IMR-90 (cell line): ENCODE measurements at places on chromosomes 5 and 9.

DNA sequence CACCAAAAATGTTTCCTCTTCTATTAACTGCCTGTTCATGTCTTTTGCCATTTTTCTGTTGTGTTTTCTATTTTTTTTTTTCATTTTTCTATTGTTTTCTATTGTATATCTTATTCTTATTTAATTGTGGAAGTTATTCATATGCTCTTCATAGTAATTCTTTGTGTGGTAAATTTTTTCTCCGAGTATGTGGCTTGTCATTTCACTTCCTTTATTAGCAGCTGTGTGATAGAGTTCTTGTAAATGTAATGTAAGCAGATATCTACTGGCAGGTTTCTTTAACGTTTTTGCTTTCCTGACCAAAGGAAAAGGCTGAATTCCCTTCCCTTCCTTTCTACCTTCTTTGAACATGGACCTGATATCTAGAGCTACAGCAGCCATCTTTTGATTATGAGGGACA, 5.8 kb upstream of the PLPP1 start:
- no peak for DNase-seq

DNA sequence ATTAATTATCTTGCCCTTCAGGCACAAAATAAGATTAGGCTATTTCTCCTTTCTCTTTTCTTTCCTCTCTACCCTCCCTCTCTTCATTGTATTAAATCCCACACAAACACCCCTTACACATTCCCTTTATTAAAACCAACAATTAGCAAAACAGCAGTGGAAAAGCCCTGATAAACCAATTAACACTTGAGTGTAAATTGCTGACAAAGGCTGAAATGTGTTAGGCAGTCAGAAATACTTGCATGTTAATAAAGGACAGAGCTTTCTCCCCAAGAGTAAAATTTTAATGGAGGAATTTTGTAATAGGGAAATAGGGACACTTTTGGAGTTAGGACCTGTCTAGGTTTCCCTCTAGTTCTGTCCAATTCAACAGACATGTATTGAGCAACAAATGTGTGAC, 370.9 kb downstream of the MRPS30 start:
- DNase-seq = no peak

DNA sequence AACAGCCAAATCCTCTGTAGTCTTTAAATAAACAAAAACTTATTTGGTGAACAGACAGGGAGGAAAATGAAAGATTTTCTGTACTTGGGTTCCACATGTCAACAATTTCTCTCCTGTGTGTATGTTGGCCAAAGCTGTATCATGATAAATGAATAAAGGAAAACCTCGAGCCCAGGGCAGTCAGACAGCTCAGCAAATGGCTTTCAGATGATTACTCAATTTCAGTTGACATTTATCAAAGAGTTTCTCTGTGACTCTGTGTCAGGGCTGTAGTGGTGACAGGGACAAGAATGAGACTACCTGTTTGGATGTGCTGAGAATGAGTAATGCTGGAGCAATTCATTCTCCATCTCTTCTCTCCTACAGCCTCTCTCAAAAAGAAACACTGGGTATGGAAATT, 45.7 kb upstream of the PTGS1 start:
- DNase-seq = peak; percentile 52

DNA sequence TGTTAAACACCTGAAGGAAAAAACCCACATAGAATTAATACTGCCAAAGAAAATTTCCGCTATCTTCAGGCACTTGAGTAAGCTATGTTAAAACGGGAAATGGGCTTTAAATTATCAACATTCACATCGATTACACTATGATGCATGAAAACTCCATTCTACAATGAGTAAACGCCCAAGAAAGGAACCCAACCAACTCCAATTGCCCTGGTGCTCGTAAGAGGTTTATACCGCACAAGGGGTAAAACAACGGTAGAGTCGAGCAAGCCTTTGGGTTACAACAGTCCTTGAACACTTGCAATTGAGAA, 1.0 kb downstream of the AGTPBP1 start:
- DNase-seq = peak; percentile 7

GRCh38 chr9:81397481-81398381, 291.6 kb downstream of the TLE1 start:
- no peak for DNase-seq
